Lung microvascular endothelial cell (primary cell): ENCODE measurements at places on chromosomes 4 and X. TPM values are rescaled to one million over a fixed set of nuclear protein-coding genes. Genes with fewer than 3 reads are reported as not detected.

DNA sequence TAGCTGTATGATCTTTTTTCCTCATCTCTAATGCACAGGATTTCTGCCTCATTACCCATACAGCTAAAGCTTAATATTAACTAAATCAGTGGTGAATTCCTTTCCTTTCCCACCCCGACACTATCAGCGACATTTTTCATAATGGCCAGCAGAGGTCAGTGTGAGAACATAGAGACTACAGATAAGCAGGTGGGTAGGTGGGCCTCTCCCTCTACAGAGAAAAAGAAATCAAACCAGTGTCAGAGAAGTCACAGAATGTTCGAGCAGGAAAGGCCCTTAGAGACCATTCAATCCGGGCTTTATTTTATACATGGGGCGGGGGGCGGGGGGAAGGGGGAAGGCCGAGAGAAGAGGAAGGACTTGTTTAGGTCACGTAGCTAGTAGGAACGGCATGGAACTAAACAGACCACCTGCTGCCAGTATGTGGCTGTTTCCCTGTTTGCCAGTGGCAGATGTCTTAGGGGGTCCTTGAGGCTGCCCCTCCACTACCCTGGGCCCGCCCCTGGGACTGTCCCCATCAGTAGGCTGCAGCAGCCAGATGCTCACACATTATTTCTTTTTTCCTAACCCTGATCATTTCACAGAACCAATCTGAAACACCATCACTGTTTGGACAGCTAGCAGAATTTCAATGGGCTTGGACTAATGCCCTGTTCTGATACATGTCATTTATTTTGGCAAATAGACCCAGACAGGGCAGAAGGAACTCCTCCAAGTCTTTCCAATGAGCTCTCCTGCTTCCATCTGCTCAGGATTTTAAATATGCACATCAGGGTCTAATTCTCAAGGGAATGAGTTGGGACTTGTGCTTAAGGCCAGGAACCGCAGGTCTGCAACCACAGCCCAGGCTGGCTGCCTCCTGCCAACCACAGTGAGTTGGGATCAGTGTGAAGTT, 133.4 kb downstream of the ATG4A start:
- peak; percentile 62 for DNase-seq

- no peak for DNase-seq
These were observed 135.1 kb downstream of the ARHGAP6 start for GRCh38 chrX:11530621-11531020.

Gene BDH2
- total RNA-seq = 18.1 TPM in 2 replicates

DNA sequence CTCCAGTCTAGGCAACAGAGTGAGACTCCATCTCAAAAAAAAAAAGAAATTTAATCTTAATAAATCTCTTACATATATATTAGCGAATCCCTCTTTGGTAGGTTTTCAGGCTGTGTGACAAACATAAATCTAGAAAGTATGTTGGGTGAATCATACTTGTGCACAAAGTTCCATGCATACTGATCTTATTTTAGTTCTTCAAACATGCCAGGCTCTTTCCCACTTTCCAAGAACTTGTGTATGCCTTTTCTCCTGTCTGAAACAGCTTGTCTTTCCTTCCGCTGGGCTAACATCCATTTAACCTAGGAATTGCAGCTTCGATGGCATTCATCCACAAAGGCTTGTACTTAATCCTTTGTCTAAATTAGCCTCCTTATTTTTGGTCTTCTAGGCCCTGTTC, 156.6 kb upstream of the CASK start:
- no peak for DNase-seq

DNA sequence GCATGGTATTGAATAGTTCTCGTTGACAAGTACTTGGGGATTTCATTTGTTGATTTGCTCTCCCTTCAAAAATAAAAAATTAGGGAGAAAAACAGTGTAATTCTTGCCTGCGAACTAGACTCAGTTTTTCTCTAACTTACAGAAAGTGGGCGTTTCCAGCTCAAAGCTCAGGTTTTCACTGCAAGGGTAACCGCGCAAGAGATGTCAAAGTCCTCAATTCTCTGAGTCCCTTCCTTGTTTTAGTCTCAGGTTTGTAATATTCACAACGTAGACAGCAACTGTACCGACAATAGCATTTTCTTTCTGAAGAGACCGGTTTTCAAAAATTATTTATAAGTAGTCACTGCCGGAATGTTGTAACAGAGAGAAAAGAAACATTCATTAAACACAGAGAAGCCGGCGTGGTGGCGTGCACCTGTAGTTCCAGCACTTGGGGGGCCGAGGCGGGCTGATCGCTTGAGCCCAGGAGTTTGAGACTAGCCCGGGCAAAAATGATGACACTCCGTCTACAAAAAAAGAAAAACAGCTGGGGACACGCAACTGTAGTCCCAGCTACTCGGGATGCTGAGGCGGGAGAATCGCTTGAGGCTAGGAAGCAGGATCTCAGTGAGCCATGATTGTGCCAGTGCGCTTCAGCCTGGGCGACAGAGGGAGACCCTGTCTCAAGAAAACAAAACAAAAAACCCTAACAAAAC, 774 bp downstream of the ZCCHC4 start:
- DNase-seq = peak; percentile 13

Gene CCNI
- 62.1 and 80.6 TPM in 2 replicates for total RNA-seq

DNA sequence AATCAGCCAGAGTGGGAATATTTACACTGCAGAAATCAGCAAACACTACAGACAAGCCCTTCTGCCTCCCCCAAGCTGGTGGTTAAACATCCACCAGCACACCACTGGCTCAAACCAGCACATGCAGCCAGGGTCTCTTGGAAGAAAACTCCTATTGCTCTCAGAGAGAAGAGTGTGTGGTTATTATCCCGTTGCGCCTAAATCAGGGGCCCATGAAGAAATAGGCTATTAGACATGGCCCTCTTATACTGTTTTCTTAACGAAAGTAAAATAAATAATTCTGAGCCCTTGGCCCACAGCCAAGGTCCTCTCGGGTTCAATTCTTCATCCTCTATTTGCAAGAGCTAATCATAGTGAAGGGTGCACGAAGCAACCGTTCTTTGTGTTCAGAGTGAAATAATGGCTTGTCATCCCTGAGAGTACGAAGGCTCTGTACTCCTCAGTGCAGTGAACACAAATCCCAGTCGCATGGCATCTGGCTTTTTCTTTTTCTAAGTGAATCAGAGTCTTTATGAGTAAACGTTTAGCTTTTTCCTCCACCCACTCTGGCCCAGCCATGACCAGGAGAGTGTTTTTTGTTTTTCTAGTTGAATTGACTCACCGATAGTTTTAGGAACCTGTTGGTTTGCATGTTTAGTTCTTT, 33.4 kb upstream of the RBM47 start:
- DNase-seq = no peak
